ENCODE measurements at places on chromosomes 12 and 14.

DNA sequence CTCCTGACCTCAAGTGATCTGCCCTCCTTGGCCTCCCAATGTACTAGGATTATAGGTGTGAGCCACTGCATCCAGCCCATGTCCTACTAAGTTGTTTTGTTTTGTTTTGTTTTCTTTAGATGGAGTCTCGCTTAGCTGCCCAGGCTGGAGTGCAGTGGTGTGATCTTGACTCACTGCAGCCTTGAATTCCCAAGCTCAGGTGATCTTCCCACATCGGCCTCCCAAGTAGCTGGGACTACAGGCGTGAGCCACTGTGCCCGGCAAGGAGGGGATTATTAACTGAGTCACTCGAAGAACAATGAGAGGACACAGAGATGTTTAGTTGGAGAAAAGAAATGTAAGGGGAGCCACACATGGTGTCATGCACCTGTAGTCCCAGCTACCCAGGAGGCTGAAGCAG, 18.0 kb upstream of the ERBB3 start:
- DNase-seq: no peak

- no peak for DNase-seq
Observed at GRCh38 chr14:94769391-94770250, at the start of gene GSC. Gene GSC (minus strand): TSS chr14:94770113. CDS start chr14:94770015, 98 bp downstream.

DNA sequence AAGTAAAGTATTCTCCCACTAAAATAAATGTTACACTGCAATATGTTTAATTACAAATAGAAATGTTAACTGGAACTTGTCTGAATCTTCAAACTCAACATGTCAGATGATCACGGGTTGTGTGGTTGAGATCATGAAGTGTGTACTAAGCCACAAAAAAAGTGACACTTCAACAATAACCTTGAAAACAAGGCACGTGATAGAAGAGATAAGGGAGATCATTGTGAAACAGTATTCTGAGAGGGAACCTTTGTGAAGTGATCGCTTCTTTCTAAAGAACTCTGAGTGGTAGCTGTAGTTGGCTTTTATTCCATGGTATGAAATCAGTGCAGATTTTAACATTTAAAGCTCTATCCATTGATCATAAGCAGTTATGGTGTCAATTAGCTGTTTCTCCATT, 60.0 kb downstream of the LIN52 start:
- DNase-seq: no peak

DNA sequence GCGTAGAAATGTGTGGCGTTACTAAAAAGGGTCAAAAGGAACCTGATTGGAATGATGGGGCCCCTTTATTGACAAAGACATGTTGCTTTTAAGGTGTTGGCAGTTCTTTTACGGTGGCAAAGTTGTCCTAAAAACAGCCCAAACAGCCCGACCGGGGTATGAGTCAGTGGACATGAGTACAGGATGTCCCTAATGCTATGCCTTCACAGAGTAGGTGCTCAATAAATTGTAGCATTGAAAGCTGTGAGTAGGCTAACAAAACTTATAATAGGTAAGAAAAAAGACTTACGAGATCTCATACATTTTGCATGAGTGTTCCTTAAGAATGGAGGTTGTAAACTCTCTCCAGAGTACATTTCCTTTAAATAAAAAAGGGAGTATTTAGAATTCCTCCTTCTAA, 2.6 kb downstream of the ELK3 start:
- DNase-seq: no peak

- no peak for DNase-seq
Observed at GRCh38 chr12:53952335-53952694, 2.4 kb upstream of the HOXC12 start.

Measured in kidney capillary endothelial cell (primary cell).